ENCODE measurements at places on chromosomes 3 and 15.

DNA sequence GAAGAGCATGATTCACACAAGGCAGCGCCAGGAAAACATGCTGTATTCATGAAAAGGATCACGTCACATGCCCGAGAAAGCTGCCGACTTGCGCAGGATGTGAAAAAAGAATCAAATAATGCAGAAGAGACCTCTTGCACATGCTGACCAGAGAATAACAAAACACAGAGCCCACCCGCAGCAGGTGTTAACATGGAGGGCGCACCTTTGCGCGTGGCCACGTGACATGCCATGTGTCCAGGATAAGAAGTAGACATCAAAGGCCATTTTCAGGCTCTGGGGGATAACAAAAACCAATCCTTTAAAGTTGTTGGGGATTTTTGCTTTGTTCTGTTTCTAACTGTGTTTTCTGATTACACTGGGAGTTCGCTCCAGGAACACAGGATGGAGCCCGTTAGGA is 1332.8 kb downstream of the ZPLD1 start:
- no peak for DNase-seq

GRCh38 chr15:49270541-49271421 is 100.7 kb downstream of the GALK2 start:
- no peak for DNase-seq

GRCh38 chr3:196979545-196979944 is 10.9 kb upstream of the PIGZ start:
- DNase-seq: no peak

- DNase-seq: no peak
Observed at GRCh38 chr3:152083135-152083534, 185.6 kb upstream of the MBNL1 start.

- no peak for DNase-seq
Observed at GRCh38 chr15:73333001-73333400, 35.8 kb downstream of the HCN4 start.

- DNase-seq: peak; percentile 56
Observed at GRCh38 chr3:183265157-183265642, 12.1 kb downstream of the B3GNT5 start.

- no peak for DNase-seq
Observed at GRCh38 chr3:149977386-149977785, 6.7 kb upstream of the PFN2 start.

- DNase-seq: no peak
Observed at GRCh38 chr3:84275532-84275931, 683.3 kb upstream of the CADM2 start.

GRCh38 chr15:45645026-45645980 is 10.5 kb downstream of the SQOR start:
- peak; percentile 78 for DNase-seq

GRCh38 chr3:160765211-160765610 is 9.2 kb downstream of the PPM1L start:
- no peak for DNase-seq

DNA sequence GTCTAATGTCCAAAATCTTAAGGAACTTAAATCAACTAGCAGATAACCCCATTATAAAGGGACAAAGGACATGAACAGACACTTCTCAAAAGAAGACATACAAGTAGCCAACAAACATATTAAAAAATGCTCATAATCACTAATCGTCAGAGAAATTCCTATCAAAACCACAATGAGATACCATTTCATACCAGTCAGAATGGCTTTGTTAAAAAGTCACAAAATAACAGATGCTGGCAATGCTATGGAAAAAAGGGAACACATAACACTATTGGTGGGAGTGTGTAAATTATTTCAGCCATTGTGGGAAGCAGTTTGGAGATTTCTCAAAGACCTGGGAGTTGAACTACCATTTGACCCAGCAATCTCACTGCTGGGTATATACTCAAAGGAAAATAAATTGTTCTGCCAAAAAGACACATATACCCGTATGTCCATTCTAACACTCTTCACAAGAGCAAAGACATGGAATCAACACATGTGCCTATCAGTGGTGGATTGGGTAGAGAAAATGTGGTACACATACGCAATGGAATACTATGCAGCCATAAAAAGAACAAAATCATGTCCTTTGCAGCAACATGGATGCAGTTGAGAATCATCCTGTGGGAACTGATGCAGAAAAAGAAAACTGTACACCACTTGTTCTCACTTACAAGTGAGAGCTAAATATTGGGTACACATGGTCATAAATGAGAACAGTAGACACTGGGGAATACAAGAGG is 78.5 kb downstream of the TCF12 start:
- no peak for DNase-seq

GRCh38 chr15:74314795-74315438 is 52.5 kb downstream of the CYP11A1 start:
- no peak for DNase-seq

DNA sequence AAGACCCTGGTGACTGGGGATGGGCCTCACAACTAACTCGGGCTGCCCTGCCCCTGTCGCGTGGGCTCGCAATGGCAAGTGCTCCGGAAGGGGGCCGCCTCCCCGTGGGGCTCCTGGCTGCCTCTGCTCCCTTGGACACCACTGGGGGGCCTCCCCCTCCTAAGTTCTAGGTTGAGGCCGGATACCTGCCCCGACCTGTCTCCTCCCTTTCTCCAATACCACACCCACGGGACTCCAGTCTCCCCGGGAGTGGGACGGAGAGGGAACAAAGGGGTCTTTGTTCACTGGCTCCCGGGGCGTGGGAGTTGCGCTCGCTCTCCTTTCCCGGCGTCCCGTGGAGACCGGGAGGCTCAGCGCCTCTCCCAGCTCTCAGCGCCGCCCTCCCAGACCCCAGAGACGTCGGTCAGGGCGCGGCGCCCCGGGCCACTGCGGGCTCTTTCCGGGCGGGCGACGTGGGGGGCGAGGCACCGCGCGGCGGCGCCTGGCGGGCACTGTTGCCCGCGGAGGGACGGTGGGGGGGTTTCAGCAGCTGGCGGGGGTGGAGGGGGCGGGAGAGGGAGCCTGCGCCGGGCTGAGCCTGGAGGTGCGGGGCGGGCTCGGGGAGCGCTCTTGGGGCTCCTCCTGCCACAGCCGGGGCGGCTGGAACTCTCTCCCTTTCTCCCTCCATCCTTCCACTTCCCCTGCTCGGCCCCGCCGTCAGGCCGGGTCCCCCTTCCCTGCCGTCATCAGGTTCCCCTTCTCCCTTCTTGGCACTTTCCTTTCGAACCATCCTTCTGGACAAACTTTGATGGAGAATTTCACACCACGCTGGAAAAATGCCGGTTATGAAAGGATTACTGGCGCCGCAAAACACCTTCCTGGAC is at the start of gene KCNH8:
Gene KCNH8, plus strand, starts transcription at position 606 of the 863 bp plus-strand sequence. Its CDS starts 210 bp downstream, at position 816.
- no peak for DNase-seq

GRCh38 chr3:184008161-184008560 is 9.5 kb downstream of the ABCC5 start:
- no peak for DNase-seq

DNA sequence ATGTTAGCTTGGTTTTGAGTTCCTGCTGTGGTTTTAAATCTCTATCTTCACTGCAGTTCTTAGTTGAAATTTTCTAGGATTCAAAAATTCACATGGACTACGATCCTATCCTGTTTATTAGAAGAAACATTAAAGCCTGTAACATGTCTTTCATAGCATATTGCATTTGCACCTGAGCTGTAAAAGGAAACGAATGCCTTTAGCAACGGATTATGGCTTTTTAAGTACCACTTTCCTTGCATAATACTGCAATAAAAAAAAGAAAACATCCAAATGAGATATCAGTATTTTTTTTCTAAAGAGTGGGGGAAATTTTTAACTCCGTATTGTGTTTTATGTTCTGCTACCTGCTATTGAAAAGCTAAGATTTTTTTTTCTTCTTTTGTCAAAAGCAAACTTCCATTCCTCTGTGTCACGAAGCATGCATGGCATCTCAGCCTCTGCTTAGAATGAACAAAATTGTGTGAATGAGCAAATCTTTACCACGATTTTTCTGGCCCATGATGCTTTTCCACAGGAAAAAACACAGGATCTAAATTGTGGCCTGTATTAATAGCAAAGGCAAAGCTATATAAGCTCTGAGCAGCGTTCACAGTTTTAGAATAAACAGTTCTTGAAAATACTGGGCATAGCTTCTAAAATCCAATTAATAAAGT is 110.0 kb upstream of the CDIN1 start:
- peak; percentile 59 for DNase-seq

DNA sequence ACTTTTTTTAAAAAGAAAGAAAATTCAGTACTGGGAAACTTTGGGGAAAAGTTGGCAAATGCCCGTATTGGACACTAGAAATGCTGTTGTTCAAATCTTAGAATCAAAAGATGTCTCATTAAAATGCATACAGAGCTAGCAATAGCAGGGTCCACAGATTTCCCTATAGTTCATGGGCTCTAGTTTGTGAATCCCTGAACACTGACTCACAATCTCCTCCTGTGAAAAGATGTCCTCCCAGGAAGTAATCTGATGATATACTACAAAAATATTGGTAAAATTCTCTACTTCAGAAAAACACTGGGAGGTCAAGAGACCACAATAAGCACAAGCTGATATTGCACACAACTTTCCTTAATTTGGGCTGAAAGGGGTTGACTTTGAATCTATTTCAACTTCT is 568.4 kb upstream of the ZNF385D start:
- DNase-seq: no peak

- DNase-seq: no peak
Observed at GRCh38 chr3:87053553-87053952, 62.6 kb upstream of the VGLL3 start.

DNA sequence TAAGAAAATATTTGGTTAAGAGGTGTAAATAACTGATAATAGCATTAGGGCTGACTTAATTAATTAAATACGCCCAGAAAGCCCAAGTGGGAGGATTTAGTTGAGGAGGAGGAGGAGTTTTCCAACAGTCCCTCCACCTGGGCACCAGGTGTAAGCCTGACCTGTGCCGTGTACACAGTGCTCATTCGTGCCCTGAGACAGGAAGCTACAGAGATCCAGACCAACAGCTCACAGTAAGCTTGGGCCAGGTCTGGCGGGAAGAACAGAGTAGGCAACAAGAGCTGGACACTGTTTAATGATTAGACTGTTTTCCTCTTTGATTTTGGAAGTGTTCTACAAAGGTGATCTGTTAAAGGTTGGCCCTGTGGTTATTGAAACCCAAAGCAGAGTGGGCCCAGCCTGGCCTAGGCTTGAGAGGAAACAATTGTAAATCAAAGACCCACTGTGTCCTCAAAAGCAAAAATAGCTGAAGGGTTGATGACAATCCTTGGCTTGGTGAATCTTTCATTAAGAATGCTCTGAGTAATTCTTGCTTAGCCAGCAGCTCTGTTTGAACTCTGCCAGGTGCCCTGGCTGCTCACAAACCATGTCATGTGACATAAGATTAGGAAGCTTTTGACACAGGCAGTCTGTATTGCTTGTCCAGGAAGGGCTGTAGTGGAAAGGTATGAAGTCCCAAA is 13.8 kb downstream of the SQOR start:
- DNase-seq: peak; percentile 92

DNA sequence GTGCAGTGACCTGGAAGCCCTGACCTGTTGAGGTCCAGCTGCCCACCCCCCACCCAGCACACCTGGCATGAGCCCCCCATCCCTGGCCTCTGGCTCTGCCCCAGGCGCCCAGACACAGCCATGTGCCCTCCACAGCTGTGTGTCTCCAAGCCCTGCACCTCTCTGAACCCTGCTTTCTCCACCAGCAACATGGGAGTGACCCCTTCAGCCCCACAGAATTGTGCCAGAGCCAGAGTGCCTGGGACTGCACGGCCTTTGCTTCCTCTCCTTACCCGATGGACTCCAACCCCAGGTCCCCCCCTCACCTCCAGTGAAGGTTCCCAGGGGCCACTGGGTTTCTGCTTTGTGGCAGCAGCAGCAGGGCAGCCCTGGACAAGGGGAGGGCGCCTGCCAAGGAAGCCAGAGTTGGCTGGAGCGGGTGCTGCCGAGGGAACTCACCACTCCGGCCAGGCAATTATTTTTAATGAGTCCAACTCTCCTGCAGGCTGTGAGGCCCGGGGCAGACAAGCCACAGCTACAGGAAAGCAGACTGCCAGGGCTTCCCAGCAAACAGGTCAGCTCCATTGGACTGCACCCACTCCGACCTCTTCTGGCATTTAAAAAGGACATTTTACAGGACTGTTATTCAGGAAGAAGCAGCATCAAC is 24.1 kb downstream of the PRR20G start:
- DNase-seq: no peak

DNA sequence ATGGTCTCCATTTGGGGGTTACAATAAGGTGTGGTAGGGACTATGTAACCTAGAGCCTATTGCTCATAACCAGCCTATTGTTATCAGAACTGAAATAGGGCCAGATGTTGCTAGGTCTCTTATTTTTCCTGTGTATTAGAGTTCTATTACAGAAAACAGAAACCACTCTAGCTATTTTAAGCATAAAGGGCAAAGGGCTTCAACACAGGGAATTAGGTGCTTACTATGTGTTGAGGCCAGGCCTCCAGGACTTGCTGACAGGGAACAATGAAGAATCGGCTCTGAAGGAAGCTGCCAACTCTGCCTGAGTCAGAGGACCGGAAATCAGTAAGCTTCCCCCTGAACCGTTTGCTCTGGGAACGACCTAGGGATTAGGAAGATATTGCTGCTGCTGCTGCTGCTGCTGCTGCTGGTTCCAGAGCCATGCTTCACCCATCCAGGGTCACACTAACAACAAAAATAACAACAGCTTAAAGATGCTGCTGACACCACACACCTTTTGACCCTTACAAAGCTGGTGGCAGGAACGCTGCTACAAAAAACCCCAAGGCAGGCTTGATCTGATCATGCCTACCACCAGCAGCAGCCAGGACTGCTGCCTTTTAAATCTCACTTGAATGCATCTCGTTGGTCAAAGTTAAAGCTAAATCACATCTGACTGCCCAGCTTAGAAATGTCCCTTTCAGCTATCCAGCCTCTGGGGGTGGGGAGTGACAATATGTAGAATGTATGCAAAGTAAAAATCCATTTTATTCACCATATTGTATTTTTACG is 276.9 kb upstream of the IL12A start:
- DNase-seq: peak; percentile 77

DNA sequence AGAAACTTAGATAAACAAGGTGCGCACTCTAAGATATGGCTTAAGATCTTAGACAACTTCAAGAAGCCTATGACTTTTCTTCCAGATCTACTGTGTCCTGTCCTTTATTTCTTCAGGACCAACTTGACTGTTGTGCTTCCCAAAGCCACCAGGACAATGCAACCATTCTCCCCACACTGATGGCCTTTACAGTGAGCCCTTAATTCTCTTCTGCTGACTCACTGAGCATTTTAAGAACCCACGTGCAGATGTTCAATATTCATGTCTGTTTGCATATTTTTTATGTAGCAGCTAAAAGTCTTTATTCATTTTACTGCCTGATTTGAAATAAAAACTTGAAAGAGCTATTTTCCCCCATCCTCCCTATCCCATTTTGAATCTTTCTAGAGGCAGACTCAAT is 103.3 kb upstream of the SLC2A2 start:
- no peak for DNase-seq

Measured in foreskin keratinocyte (primary cell).